ENCODE measurements at places on chromosomes 2 and 18.
A peak's percentile ranks its signal among the peaks of the same experiment; 100 is the strongest.

DNA sequence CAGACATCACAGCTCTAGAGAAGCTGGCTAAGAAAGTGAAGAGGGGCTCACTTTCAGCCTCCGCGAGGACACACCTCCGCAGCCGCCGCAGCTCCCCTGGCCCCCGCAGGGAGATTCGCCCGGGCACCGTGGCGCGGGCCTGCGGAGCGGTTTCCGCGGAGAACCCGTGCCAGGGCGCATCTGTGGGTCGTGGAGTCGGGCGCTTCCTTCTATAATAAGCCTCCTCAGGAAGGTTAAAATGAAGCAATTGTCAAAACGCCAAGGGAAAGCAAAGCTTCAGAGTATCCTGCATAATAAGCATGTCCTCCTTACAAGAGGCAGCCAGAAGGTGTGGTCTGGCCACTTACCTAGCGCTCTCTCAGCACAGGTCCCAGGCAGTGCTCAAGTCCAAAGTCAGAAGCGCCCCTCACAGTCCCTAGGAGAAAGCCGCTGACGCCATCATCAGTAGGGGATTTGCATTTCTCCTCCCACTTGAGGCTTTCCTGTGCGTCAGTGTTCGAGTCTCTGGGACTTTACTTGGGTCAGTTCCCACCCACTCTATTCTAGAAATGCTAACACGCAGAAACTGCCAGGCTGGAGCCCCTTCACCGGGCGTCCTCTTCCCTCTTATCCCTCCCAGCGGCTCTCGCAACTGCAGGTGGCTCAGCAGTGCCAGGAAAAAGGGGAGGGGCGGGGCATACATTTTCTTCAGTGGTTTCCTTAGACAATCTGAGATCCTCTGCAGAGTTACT, at the start of gene STAT4:
Gene STAT4 (minus strand): TSS at position 395 of the 731 bp plus-strand sequence. CDS start 2,791 bp downstream, outside the sequence.
- peak; percentile 16 for DNase-seq

- peak; percentile 4 for DNase-seq
Measured at GRCh38 chr18:26307161-26307773, 81.0 kb downstream of the TAF4B start.

GRCh38 chr2:190405070-190405469, 3.1 kb upstream of the MFSD6 start:
- no peak for DNase-seq

DNA sequence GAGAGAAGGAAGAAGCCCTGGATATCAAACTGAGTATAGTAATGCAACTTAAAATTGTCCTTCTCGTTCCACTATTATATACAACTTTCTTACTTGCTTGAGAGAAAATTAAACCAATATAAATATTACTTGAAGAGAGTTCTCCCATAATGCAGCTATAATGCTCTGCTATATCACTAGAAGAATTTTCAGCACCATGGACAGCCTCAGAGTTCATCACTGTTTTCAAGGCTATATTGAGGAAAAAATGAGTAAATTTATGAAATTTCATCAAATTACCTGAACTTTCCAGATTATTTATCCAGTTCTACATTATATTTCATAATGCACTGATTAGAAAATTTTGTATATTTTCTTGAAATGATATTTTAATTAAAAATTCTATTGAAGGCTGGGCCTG, 1053.5 kb upstream of the FAM98A start:
- DNase-seq = no peak

DNA sequence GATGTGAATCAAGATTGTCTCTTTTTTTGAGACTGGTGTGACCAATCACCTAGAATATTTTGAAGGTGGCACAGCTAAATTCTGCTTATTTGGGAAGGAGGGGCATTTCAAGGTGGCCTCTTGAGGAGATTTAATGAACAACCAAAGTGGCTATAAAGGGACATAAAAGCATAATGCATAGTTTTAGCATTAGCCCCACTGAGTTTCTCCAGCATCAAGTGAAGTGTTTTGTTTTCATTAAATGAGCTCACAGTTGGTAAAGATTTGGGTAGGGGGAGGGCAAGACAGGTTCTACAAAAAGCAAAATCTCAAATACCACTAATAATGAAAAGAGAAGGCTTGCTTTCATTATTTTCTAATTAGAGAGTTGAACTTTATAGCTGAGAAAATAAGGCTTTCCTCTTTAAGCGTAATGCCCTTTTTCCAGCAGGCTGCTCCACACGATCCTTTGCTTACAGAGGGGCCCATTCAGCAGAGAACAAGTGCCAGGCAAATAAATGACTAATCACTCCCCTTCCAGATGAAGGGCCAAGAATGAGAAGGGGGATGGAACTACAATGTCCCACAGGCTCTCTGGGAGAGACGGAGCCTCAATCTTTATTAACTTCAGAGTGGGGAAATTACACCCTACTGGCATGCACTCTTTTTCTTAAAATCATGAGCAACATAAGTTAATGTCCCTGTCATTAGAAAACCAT, 35.9 kb downstream of the LHCGR start:
- DNase-seq = no peak

DNA sequence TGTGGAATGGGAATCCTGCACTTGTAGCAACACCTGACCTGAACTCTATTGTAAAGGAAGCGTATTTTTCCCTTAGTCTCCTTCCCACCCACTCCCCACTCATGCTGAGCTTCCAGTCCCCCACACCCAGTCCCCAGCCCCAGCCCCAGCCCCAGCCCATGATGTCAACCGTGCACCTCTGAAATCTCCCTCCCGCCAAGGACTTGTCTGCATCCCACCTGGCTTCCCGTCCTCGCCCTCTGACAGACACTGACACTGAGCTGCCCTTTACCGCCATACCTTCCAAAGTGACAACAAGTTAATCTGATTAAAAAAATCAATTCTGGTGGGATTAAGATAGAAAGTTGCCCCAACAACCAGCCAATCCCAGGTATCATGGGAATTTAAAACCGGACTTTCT, 213.6 kb upstream of the CELF4 start:
- DNase-seq = no peak

DNA sequence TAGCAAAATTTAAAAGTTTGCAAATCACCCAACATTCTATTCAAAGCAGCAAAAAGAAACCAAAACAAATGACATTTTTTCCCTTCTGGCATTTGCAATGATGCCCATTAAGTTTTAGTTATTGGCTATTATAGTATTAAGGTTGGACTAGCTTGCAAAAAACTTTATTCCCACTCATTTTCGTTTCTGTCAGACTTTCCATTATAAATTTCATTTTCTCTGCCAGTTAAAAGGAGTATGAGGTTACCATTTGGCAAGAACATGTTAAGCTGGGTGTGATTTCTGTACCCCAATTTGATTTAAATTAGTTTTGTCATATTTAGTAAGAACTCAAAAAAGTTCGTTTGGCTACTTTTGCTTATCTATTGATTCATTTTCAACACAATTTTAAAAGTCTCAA, 187.9 kb downstream of the TCF4 start:
- DNase-seq = no peak

Measured in GM19239 (cell line).